ENCODE measurements at places on chromosomes 2 and 18.
A peak's percentile ranks its signal among the peaks of the same experiment; 100 is the strongest.

GRCh38 chr18:36128907-36129299 lies 237 bp downstream of the SLC39A6 start:
- DNase-seq = no peak

GRCh38 chr18:72427721-72428120 lies 116.4 kb downstream of the CBLN2 start:
- DNase-seq = no peak

DNA sequence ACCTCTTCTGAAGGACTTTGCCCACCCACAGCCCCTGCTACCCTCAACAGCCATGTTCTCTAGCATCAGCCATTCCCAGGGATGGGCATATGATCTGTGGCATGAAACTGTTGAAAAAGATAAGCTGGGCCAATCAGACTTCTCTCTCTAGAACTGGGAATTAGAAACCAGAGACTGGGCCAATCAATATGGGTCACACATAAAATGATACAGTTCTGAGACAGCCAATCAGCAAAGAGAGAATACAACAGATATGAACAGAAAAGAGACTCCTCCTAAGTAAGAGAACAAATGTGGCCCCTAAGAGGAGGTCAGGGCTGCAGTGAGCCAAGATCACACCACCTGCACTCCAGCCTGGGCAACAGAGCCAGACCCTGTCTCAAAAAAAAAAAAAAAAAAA lies 2.1 kb downstream of the KIDINS220 start:
- DNase-seq = no peak

GRCh38 chr2:143604566-143604959 lies 475.3 kb downstream of the ARHGAP15 start:
- no peak for DNase-seq

GRCh38 chr2:181822097-181822496 lies 69.4 kb upstream of the ITPRID2 start:
- no peak for DNase-seq

DNA sequence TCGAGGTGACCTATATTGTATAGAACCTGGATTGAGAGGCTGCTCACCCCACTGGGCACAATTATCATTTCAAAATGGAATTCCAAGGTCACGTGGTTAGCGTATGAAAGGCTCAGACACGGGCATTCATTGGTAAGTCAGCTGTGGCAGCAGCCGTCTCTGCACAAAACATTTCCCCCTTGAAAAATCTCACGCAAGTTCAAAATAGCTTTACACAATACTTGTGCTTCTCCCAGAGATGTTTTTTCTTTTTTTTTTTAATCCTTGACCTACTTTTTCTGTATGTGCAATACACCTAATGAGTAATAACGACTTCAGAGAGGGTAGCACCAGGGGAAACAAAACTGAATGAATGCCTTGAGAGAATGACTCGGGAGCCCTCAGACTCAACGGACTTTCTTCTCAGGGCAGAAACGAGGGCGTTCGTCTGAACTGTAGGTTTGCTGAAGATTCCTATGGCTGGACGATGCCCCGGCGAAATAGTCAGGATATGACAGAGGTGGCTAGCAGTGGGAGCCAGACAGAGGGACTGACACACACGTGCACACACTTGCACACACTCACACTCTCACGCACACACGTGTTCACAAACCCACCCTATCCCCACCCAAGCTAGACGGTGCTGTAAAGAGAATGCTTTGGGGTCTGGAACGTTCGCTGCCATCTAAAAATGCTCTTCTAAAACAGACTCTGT lies 77.8 kb downstream of the PDCL3 start:
- no peak for DNase-seq

DNA sequence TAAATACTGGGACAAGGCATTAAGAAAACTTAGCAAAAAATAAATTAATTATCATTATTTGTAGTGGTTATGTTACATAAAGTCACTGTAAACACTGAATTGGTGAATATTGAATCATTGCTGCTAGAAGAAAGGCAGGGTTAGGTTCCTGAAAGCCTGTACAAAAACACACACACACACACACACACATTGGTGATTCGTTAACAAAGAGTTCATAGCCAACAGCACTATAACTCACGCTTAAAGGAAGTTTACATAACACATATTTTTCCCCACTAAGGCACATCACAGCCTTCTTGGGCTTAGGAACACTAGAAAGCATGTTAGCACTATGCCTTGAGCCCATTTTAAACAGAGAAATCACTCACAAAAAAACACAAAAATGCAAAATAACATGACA lies 690.0 kb upstream of the PIK3C3 start:
- DNase-seq = no peak

DNA sequence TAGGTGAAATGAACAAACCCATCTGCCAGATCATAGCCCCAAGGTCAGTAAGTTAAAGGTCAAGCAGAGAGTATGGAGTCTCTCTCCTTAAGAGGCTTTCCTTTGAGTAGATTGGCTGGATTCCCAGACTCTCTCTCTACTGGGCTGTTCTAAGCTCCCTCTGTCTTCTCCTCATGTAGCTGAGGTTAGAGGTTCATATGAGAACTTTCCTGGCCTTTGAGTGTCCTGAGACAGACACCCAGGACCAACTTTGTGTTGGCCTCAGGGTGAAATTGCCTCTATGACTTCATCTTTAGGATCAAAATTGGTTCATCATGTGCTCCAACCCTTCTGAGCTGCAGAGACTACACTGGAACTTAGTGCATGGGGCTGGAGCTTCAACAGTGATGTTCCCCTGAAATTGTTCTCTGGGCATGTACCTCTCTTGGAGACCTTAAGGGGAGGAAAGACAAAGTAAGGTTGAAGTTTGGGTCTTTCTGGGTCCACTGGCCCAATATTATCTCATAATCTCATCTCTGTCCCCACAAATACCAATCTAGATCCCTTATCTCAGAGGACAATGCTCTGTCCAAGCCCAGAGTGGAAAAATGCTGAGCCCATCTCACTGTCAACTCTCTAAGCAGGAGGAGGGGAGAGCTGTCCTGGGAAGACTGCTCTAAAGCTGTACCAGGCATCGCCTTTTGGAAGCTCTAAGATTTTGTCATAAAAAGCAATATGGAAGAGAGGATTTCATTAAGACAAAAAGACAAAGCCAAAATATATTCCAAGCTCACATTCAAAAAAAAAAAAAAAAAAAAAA lies 177.3 kb upstream of the ARL4C start:
- no peak for DNase-seq

DNA sequence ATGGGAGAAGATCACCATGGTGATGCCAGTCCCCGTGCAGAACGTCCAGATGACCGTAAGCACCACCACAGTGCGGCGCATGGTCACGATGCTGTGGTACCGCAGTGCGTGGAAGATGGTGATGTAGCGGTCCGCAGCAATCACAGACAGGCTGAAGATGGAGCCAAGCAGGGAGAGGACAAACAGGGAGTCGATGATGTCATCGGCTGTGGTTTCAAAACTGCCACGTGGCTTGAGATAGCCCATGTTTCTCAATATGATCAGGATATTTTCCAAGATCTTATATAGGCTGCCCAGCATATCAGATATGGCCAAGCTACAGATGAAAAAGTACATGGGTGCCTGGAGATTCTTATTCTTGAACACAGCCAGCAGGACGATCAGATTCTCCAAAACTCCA lies 30.3 kb downstream of the MC2R start:
- no peak for DNase-seq

DNA sequence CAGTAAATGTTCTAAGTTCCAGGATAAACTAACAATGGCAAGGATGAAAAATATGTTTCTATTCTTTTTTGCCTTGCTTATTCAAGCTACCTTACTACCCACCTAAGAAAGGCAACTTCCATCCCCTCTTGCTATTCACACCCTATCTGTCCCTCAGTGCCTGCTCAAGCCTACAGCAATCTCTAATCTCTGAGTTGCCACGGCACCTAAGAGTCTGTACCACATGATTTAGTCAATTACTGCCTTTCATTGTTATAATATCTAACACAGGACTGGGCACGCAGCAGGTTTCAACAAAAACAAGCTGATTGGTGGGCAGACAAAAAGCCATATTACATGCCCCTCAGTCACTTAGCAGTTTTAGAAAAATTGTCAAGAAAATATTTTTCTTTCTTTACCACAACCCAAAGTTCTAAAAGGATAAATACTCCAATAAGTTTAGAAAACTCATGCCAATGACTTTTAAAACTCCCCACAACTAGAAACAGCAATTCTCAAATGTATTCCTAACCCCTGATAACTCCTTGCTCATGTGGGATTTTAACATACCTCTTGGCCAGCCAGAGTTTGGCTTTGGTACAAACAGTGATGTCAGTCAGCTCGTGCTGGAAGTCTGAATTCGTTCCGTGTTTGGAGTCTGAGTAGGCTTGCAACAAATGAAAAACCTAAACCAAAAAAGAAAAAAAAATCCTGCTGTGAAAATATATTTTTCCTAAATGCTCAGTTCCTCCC lies 117.3 kb upstream of the ZFP36L2 start:
- DNase-seq = no peak

- peak; percentile 13 for DNase-seq
These were observed 112.0 kb downstream of the QPCT start for GRCh38 chr2:37456479-37456878.

DNA sequence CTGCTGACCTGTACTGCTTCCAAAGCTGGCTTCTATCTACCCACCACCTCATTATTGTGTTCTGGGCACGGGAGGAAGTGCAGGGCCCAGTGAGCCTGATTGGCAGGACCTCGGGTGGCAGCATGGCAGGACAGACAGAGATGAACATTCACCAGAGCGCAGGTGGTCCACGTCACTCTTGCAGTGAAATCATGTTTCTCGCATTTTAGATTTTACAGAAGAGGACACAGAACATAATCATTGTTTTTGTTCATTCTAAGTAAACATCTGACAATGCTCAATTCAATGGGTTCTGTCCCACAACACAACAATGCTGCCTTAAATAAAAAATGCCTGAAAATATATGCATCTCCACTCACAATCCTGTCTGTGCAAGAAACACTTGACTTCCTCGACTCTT lies 11.5 kb upstream of the BIN1 start:
- no peak for DNase-seq

GRCh38 chr2:96859681-96860064 lies 1.9 kb upstream of the ANKRD39 start:
- no peak for DNase-seq

GRCh38 chr2:52794581-52794980 lies 973.0 kb upstream of the CHAC2 start:
- DNase-seq = no peak

DNA sequence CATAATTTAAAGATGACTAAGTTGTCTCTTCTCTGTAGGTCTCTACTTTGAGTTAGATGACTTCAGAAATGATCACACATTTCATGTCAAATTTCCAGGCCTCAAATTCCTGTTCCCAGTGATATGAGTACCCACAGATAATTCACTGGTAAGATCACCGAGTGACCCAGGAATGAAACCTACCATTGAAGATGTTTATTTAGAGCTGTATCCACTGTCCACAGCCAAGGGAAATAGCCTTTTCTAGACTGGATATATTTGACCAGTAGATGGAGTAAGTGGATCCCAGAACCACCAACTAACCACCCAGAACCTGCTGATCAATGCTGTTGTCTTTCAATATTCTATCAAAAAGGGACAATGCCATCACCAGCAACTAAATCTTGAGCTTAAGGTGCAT lies 238.8 kb downstream of the SLC8A1 start:
- no peak for DNase-seq

GRCh38 chr18:59769129-59769865 lies 72.1 kb upstream of the CCBE1 start:
- DNase-seq = no peak
